SK-MEL-5 (cell line): ENCODE measurements at places on chromosomes 5 and 9. TPM values are rescaled to one million over a fixed set of nuclear protein-coding genes. Genes with fewer than 3 reads are reported as not detected.

DNA sequence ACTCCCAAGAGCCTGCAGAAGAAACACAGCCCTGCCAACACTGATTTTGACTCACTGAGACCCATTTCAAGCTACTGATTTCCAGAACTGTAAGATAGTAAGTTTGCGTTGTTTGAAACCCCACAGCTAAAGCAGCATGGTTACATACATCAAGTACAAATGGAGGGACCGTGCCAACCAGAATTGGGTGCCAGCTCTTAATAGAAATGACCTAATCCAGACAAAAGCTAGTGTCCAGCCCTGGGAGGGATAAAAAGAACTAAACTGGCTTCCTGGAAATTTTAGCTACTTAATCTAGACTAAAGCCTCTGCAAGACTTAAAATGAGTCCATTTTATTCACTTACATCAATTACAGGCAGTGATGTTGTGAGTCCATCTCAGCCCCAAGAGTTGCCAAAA, 122.6 kb downstream of the ADAMTS12 start:
- DNase-seq: no peak

- no peak for DNase-seq
Measured at GRCh38 chr9:114336157-114336556, 6.5 kb downstream of the ORM2 start.

DNA sequence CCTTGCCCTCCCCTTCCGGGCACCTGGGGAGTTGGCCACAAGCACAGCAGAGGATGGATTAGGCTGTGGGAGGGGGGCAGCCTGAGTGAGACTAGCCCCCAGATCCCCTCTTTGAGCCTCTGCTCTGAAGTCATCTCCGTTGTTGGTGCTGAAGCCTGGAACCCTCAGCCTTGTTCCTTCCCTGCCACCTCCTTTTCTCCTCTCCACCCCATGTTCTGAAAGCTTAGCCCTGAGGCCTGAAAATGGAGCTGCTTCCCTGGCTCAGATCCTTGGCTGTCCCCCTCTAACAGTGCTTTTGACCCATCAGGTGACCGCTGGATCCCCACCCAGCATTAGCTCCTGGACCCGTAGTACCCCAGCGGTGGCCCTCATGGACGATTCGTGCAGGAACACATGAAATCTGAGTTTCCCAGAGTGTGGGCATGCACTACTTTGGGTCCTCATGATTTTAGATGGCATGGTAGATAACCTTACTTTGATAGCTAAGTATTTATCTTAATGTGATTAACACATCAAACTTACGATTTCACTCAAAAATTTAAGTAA, 21.6 kb upstream of the ANGPTL2 start:
- DNase-seq: no peak

The TEK gene
- not detected in 2 replicates for total RNA-seq

The GPR150 gene
- total RNA-seq: not detected in 2 replicates
